NCI-H1417 treated with DMSO at 0.1 percent for 48 hours (cell line): ENCODE measurements at places on chromosomes 6 and 20.

GRCh38 chr20:8272766-8273165 is 140.7 kb downstream of the PLCB1 start:
- no peak for DNase-seq

DNA sequence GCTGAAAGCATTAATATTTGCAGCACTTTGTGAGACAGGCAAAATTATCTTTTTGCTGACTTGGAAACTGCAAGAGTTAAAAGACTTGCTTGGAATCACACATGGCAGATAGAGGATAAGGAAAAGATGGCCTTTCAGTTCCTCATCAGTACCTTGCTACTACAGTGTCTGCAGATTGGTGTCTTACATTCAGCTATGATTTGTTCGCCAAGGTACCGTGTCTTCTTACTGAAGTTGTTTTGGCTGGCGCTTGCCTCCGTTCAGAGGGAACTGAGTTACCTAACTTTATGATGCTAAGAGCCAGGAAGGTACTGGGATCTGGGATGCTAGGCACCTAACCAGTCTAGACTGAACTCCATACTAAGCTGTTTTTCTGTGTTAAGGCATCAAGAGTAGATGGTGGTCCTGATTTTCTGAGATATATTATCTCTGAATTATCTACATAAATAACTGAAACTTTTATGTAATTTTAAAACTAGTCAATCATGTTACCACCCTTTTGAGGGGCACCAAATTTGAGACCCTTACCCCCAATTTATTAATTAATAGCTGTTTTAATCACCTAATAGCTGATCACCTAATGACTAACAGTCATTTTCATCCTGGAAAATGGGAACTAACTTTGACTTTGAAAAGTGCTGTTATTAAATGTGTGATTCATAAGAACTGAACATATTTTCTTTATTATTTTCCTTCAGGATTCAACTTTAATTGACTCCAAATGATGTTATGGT is 2.5 kb downstream of the WTAP start:
- no peak for DNase-seq

DNA sequence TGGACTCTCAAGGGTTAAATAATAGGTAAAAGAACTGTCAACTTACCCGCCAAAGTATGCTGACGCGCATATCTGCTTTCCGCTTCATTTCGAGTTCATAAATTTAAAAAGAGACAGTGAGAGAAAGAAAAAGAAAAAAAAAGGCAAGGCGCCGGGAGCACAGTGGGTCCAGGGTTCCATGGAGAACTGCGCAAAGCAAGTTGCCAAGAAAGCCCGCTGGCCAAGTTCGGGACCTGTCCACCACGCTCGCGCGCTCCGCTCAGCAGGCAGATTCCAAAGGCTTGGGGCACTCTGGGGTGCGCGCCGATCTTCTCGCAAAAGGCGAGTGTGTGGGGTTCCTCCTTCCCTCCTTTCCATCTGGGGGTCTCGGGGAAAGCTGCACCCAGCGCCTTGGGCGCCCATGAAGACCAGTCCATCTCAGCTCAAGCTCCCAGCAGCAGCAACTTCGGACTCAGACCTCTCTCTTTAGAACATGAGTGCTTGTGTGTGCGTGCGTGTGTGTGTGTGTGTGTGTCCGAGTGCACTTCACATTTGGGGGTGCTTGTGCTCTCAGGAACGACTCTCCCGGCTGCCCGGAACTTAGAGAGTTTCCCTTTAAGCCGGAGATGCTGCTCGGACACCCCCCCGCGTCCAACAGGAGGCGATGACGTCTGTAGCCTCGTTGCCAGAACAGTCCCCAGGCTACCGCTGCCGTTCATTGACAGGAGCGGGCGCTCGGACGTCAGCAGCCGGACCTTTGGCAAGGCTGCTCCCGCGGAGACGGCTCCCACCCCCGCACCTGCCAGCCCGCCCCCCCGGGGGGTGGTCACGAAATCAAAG is 180.0 kb downstream of the TBXT start:
- DNase-seq = no peak

DNA sequence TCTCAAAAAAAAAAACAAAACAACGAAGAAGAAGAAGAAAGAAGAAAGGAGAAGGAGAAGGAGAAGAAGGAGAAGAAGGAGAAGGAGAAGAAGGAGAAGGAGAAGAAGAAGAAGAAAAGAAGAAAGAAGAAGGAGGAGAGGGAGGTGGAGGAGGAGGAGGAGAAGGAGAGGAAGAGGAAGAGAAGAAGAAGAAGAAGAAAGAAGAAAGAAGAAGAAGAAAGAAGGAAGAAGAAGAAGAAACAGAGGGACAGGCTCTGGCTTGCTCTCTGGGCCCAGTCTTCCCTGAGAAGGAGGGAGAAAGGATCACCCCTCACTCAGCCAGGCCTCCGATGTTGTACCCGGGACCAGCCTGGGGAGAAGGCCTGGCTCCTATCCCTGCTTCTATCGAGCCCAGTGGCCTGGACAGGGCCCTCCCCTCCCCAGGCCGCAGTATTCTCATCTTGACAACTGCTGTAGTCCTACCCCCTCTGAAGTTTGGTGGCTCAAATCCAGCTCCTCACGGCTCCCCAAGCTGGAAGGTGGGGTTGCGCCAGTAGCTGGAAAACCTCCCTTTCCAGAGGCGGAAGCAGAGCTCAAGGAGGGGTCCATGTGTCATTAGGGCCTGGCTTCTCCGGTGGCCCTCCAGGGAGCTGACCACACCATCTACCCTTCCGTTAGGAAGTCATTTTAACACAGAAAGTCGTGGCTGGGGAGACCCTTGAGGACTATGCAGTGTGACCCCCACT is 18.9 kb downstream of the C6orf132 start:
- DNase-seq = no peak

GRCh38 chr20:53723045-53723444 is 129.4 kb upstream of the ZNF217 start:
- no peak for DNase-seq

DNA sequence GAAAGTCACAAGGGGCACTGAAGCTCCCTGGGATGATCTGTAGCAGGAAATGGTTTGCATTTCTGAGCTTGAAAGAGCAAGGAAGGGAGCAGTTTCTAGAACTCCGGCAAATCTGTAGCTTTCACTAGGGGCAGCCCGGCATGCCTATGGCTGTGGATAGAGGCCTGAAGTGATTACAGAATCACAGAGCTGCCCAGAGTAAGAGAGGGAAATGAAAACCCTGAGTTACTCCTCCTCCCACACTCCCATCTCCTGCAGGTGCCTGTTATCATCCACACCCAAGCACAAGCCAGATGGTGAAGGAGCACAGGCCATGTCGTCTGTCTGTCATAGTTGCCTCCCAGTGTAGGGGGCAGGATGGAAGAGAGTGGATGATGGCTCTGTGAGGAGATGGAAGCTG is 37.1 kb downstream of the HLA-F start:
- DNase-seq = no peak

DNA sequence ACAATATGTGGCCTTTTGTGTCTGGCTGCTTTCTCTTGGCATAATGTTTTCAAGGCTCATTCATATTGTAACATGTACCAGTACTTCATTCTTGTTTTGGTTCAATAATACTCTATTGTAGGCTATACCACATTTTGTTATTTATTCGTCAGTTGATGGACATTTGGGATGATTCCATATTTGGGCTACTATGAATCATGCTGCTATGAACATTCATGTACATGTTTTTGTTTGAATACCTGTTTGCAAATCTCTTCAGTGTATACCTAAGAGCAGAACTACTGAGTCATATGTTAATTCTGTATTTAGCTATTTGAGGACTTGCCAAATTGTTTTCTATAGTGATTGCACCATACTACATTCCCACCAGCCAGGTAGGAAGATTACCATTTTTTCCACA is 259.9 kb downstream of the GMPR start:
- DNase-seq = no peak

GRCh38 chr6:14921170-14921569 is 324.7 kb upstream of the JARID2 start:
- DNase-seq = no peak

DNA sequence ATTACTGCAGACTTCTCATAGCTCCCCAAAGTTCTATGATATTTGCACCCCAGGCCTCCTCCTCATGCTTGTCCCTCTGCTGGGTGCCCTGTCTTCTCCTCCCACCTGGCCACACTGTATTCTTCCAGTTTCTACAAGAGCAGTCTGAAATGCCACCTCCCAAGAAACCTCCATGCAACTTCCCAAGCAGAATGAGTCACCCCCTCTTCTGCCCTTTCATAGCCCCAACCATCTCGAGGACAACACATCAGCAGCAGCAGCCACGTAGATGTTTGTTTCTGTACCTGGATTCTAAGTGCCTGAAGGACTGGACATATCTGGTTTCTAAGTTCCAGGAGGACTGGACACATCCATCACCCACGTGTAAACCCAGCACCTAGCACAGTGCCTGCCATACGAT is 6.6 kb upstream of the ULBP2 start:
- no peak for DNase-seq

DNA sequence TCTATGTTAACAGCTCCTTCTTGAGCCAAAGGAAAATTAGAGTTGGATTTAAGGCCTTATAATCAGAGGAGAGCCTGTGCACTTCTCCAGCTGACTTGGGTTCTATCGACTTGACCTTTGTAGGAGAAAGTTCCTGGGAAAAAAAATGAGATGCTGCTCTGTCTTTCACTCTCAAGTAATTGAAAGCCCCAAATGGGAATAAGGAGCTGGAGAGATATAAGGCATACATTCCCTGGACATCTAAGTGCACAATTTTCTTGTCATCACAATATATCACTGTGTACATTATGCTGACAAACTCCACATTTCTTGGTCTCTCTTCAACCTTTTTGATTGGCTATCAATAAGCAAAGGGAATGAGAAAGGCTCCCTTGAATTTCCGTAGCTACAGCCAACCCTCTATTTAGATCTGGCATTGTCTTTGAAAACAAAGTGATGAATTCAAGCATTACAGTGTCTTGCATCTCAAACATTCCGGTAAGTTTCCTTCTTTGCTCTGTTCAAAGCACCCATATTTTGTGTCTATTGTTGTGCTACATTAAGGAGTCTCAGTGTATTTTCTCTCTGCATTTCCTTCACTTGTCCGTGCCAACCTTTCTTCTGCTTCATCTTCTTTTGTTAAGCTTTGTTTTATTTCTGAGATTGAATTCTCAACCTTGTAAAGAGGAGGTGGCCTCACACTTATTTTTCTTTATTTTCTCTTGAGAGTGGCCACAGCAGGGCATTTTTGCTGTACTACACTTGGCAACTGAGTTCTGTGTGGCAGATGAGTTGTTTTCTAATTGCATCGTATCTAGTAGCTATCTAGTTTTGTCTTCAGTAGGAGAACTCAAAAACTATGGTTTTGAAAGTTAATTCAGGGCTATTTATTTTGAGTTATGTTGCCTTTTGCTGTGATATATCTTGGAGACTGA is 450.3 kb upstream of the MAN1A1 start:
- DNase-seq = no peak

DNA sequence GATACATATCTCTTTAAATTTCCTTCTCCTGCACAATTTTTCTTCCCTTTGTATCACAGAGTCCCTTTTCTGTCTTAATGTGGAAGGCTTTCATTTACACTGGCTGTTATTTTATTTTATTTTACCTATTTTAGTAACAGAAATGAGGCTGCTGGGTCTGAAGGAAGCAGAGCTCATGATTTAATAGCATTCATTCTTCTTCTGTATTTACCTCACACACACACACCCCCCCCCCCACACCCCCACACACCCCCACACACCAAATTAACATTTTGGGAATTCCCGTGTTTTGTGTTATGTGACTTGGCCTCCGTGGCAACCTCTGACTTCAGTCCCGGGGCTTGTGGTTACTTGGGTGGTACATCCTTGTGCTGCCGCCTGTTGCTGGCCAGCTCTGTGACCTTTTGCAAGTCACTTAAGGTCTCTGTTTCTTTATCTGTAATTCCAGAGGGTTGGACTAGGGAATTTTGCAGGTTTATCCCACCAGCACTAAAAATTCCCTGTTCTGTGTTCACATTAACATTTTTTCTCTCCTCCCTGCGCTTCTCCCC is 108.8 kb downstream of the TIAM2 start:
- DNase-seq = no peak

- no peak for DNase-seq
These were observed 135.9 kb upstream of the PDE10A start for GRCh38 chr6:165798991-165799390.

DNA sequence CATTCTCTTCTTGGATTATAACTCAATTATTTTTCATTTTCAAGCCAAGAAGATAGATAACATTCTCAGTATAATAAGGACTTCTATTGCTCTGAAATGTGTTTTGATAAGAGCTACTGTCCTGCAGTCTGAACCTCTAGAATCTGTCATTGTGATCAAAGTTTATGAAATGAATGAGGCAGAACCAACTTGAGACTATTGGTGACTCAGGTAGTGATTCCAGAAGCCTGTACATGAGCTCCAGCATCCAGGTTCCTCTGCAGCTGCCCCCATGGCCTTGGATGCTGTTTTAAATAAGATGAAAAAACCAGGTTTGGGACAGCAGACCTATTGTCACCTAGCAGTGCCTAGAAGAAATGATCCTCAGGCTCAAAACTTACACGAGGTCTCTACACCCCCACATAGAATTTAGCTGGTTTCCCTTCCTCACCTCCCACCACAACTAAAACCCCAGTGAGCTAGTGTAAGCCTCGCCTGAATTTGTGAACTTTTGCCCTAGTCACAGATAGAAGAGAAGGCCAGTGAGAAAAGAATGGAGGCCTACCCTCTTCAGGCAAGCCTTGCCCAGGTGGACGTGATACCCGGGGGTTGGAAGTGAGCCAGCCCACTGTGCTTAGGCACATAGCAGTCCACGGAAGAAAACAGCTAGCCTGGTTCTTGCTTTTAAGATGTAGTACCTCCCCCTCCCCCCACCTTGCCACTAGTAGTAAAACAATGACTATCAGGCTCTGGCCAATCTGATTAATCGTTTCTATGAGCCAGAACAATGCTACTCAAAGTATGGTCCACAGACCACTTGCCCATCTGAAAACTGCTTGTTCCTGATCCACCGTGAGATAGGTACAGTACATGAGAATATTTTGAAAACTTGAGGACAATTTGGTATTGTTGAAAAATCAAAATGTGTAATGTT is 73.0 kb upstream of the SYNJ2 start:
- no peak for DNase-seq

DNA sequence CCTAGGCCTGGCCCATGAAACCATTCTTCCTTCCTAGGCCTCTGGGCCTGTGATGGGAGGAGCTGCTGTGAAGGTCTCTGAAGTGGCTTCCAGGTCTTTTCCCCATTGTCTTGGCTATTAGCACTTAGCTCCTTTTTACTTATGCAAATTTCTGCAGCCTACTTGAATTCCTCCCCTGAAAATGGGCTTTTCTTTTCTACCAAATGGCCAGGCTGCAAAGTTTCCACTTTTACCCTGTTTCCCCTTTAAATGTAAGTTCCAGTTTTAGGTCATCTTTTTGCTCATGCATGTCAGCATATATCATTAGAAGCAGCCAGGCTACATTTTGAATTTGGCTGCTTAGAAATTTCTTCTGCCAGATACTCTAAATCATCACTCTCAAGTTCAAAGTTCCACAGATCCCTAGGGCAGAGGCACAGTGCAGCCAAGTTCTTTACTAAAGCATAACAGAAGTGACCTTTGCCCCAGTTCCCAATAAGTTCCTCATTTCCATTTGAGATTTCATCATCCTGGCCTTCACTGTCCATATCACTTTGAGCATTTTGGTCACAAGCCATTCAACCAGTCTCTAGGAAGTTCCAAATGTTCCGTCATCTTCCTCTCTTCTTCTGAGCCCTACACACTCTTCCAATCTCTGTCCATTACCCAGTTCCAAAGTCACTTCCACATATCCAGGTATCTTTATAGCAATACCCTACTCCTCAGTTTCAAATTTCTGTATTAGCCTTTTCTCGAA is 71.9 kb downstream of the TBC1D7 start:
- no peak for DNase-seq

GRCh38 chr6:147407571-147407970 is 100.9 kb upstream of the SAMD5 start:
- DNase-seq = no peak

- no peak for DNase-seq
These were observed at the start of gene FAM162B for GRCh38 chr6:116764961-116765841. TSS of gene FAM162B (minus strand) at chr6:116765719. CDS start at chr6:116765576, 143 bp downstream.
